Stimulated activated CD8-positive, alpha-beta memory T cell treated with anti-CD3 and anti-CD28 coated beads, Interleukin-4, amount 100 ng/mL, for 4 hours (primary cell): ENCODE measurements at places on chromosomes 1 and 21.

GRCh38 chr1:29017235-29017634 lies 102.9 kb downstream of the EPB41 start:
- no peak for DNase-seq

GRCh38 chr21:34091607-34092006 lies 18.2 kb downstream of the MRPS6 start:
- no peak for DNase-seq

GRCh38 chr1:8018492-8019228 lies 7.4 kb downstream of the ERRFI1 start:
- DNase-seq = no peak

GRCh38 chr1:203124546-203125317 lies 2.8 kb upstream of the ADORA1 start:
- no peak for DNase-seq

DNA sequence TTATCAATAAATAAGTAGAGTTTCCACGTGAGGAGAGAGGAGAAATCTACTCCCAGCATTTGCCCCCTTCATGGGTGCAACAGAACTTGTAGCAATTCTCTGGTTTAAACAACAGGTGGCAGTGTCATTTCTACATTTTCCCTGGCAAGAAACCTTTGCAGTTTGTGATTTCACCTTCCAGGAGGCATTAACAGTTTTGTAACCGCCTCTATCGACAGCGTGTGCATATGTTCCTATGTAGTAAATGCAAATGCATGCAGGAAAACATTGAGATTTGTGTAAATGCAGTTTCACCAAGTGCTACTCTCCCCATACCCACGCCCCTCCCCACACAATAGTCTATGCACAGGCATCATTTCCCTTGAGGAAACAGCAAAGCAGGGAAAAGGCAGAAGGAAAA lies 494.7 kb downstream of the SMYD3 start:
- no peak for DNase-seq

GRCh38 chr1:201028461-201028889 lies 5.0 kb upstream of the KIF21B start:
- DNase-seq = no peak

GRCh38 chr1:52601519-52601918 lies 652 bp upstream of the GPX7 start:
- no peak for DNase-seq

- no peak for DNase-seq
These were observed 176.2 kb downstream of the DUSP10 start for GRCh38 chr1:221565711-221566110.

GRCh38 chr1:155794605-155795245 lies 62.3 kb downstream of the GON4L start:
- DNase-seq = no peak

DNA sequence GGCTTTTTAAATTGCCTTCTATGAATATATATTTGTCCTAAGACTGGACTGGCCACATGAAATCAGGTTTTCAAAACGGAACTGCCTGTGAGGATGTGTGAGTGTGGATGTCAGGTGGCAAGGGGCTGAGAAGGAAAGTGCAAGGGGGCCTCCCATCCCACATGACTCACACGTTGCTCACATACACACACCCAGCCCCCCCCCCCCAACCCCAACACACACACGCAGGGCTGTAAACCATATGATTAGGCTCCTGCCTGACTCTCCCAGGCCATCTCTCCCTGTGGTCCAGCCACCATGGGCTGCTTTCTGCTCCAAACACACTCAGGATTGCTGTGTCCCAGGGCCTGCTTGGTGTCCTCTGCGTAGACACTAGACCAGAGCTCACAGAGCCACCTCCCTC lies 22.4 kb downstream of the DEGS1 start:
- DNase-seq = no peak

DNA sequence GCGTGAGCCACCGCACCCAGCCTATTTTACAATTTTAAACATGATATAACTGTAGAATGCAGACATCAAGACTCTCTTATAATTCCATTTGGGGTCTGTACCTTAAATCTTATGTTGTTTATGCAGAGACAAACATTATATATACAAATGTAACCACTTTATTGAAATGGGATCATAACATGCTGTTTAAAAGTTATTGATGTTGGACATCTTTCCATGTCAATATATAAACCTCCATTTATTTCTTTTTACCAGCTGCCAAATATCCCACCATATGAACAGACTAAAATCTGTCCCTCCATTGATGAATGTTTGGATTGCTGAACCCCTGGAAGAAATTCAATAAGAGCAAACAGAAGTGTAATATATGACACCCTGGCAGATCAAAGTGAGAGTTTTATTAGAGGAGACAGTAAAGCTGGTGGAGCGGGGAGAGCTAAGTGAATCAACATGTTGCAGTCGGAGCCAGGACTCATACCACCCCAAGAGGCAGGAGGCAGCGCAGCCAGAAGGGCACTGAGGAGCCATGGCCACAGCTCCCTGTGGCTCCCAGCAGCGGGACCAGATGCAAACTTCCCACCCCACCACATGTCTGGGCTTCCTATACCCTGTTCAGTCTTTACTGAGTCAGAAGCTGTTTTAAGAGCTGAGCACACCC lies 4.7 kb upstream of the PCSK9 start:
- DNase-seq = no peak

- no peak for DNase-seq
These were observed 36.0 kb downstream of the GPR3 start for GRCh38 chr1:27428316-27429028.
